ENCODE measurements at places on chromosomes 1 and 21. TPM values are rescaled to one million over a fixed set of nuclear protein-coding genes. Genes with fewer than 3 reads are reported as not detected.

DNA sequence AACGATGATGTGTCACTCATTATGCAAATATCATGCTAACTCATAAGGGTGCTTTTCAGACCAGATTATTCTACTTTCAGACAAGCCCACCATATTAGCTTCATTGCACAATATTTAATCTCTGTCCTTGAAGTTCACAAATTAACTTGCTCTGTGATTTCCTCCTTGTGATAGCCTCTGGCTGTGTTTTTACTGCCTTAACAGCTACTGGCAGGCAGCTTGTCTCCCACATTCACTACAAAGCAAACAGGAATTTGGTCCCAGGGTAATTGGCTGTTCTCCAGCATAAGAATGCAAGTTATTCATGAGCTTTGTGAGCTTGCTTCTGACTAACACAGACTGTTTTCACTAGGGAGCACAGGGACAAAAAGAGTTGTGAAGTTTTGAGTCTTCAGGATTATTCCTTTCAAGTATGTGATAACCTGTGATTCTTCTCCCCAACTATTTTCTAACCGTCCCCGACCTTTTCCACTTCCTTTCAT is 87.9 kb upstream of the HMCN1 start:
- DNase-seq: peak; percentile 82

DNA sequence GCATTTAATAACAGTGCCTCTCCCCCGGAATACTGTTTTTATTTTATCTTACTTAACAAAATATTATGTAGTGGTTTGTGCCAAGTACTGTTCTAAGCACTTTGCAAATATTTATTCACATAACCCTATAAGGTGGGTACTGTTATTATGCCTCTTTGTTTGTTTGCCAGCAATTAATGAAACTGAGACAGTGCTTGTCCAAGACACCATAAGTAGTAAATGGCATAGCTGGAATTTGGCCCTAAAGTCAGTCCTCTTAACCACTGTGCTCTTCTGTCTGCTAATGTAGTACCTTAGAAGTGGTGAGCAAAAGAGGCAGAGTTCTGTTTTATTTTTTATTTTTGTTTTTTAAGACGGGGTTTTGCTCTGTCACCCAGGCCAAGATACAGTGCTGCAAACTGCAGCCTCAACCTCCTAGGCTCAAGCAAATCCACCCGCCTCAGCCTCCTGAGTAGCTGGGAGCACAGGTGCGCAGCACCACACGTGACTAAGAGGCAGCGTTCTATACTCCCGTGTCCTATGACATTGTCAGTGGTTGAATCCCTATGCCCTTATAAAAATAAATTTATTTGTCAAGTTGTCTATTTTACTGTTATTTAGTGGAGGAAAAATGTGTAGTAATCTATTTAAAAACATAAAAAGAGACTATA is 165.8 kb downstream of the CLEC20A start:
- DNase-seq: no peak

DNA sequence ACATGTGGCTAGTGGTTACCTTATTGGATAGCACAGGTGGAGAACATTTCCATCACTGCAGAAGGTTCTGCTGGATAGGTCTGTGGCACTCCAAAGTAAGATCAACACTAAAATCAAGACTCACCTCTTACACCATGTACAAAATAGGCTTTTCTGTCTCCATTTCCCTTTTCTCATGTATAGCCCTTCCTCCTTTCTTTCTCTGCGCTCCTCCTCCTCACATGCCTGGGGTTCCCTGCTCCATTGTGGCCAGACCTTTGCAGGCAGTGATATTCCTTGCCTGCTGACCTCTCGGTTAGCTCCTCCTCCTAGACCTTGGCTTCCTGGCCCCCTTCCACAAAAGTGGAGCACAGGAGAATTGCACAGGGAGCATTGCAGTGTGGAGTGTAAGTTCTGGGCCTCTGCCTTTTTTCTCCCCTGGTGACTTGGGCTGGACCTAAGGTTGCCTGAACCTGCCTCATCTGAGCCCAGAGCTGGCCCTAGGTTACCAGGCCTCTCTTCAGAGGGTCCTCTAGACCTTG is 33.2 kb upstream of the RBM15 start:
- no peak for DNase-seq

TRNAU1AP gene
- polyA plus RNA-seq: 24.3 TPM

ETS2 gene
- polyA plus RNA-seq: 42.3 TPM
